Stimulated activated CD8-positive, alpha-beta memory T cell treated with anti-CD3 and anti-CD28 coated beads, Interleukin-2, amount 100 ng/mL, for 1 hour (primary cell): ENCODE measurements at places on chromosomes 5 and 9.

GRCh38 chr5:132788990-132789886 is 12.2 kb upstream of the SEPTIN8 start:
- DNase-seq = no peak

DNA sequence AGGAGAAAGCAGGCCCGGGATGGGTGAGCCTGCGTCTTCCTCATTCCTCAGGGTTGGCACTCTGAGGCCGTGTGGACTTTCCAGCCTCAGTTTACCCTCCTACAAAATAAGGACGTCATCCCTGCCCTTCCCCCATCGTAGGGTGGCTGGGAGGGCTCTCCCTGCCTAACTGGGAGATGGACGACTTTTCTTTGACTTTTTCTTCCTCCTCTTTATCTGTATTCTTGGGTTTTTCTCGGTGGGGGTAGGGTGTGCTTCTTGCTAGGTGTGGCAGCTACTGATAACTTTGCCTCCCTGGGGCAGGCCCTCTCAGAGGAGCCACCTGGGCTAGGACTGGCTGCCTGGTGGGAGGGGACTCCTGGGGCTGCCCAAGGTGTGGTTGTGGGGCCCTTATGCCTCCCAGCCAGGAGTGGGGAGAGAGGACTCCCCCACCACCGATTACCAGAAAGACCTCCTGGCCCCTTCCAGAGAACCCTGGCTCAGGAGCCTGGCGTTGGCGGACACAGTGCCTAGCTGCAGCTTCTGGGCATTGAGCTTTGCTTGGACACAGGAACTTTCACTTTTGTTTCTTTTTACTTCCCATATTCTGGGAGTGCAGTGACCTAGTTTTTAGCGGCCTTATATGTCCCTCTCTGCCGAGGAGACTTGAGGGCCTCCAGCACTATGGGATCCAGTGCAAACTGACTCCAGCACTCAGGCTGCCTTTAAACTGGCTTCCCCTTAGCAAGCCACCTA is 6.1 kb downstream of the GLIPR2 start:
- no peak for DNase-seq

DNA sequence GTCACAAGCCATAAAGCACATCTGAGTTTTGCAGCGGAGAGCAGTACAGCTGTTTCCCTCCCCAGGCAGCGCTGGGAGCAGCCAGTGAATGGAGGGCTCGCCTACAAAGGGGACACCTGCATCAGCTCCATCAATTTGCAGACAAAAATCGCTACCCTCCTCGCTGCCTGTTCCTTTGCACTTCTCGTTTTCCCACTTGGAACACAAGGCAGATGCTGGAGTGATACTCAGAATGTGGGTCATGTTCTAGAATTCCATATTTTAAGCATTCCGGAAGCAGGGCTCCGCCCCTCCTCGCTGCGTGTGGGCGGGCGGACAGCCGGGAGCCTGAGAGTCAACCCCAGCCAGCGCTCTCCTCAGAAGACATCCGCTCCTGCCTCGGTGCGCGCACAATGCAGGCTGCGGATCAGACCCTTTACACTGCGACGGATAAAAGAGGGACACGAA is 92.1 kb downstream of the LMNB1 start:
- DNase-seq = no peak

GRCh38 chr5:167049043-167049663 is 1242.3 kb upstream of the WWC1 start:
- no peak for DNase-seq

DNA sequence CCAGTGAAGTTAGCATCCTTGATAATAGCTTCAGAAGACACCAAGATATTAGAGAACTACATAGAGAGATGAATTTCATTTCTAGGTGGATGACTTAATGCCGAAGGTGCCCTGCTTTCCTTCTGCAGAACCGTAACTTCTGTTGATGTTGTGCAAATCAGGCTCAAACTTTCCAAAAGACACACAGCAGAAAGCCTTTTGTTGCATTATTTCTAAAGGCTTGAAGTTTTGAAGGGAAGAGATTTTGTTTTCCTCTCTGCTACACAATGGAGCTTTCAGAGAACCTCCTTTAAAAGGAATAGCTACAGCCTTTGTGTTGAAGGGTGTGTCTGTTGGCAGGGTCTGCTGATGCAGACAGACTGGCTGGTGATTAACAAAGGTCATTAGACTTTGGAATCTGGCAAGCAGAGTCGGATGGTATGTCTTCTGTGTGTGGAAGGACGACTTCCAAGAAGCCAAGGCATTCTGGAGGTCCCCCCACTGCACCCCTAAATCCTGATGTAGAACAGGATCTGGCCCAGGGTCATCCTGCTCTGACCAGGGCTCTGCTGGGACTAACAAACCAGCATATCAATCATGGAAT is 57.8 kb downstream of the ZNF462 start:
- DNase-seq = no peak

GRCh38 chr9:31745468-31745867 is 639.0 kb upstream of the ACO1 start:
- DNase-seq = no peak

DNA sequence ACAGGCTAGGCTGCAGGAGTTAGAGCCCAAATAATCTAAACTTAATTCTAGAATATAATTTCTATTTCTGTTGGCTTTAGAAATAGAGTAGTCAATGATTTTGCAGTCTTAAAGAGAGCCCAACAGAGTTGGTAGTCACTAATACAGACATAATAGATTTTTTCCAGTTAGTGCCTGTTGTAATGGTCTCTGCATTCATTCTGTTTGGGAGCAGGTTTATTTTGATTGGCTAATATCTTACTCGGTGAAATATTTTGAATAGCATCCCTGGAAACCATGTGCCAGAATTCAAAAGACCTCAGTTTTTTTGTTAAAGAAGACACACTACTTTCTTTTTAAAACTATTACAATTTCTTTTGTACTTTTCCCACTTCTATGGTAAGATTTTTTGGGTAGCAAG is 107.2 kb downstream of the RASGRF2 start:
- no peak for DNase-seq

GRCh38 chr9:36074870-36075532 is 38.3 kb downstream of the RECK start:
- DNase-seq = no peak

- no peak for DNase-seq
Observed at GRCh38 chr5:120139039-120139438, 325.1 kb upstream of the PRR16 start.

DNA sequence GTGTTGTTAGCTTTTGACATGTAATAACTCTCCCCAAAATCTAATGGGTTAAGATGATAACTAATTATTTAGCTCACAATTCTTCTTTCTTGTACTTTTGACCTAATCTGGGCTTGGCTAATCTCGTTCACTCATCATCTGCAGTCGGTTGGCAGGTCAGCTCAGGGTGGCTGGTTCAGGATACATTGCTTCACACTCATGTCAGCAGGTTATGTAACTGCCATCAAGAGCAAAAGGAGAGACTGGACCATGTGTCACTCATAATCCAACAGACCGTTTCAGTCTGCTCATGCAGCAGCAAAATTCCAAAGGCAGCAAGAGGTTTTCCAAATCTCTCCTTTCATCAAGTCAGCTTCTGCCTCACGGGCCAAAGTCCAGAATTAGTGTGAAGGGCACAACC is 998.4 kb upstream of the CTNND2 start:
- DNase-seq = no peak

DNA sequence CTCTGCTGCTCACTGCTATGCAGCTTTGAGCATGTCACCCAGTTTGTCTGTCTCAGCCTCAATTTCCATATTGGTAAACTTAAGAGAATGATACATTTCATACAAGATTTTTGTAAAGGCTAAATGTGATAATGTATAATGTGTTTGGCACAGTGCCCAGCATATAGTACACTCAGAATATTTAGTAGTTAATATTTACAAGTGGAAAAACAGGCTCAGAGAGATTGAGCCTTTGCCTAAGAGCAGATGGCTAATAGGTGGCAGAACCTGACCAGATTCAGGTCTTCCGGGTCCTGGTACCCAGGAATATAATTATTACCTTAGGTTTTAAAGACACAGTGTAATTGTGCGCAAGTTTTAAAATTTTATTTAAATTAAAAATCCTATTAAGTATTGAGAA is 46.8 kb upstream of the KIAA1958 start:
- DNase-seq = no peak

DNA sequence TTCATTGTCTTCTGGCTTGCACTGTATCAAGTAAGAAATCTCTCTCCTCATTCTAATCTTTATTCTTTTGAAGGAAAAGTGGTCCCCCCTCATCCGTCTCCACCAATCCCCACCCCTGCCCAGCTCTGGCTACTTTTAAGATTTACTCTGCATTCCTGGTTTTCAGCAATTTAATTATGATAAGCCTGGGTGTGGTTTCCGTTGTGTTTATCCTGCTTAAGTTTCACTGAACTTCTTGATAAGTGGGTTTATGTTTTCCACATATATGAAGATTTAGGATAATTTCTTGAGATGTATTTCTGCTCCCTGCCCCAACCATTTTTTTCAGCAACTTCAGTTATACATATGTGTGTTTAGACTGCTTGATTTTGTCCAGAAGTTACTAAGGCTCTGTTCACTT is 46.5 kb downstream of the PTBP3 start:
- DNase-seq = no peak

DNA sequence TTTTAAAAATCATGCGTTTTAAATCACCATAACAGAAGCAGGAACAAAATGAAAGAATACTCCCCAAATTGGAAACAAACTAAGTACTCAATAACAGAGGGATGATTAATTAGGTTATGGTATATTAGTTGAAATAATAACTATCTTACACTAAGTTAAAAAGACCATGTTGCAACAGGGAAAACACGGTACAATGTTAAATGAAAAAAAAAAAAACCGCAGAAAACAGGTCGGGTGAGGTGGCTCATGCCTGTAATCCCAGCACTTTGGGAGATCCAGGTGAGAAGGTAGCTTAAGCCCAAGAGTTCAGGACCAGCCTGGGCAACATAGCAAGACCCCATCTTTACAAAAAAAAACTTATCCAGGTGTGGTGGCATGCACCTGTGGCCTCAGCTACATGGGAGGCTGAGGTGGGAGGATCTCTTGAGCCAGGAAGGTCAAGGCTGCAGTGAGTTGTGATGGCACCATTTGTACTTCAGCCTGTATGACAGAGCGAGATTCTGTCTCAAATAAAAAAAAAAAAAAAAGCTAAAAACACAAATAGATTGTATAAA is 2.4 kb upstream of the PTPN3 start:
- no peak for DNase-seq

DNA sequence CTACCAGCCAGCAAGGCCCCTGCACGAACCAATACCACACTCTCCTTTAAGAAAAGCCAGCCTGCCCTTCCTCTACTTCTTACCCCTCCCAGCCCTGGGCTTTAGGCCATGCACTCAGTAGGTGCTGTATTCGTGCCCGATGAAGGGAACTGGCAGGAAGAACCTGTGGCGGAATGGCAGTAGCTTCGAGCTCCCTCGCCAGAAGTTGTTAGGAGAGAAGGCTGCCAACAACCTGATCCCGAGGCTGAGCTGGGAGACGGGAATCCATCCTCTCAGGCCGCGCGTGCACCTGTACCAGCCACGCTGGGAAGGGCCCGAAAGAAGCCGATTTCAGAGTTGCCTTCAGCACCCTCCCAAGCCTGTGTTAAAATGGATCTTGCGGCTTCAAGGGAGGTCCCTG is 45.3 kb upstream of the AKNA start:
- DNase-seq = no peak

DNA sequence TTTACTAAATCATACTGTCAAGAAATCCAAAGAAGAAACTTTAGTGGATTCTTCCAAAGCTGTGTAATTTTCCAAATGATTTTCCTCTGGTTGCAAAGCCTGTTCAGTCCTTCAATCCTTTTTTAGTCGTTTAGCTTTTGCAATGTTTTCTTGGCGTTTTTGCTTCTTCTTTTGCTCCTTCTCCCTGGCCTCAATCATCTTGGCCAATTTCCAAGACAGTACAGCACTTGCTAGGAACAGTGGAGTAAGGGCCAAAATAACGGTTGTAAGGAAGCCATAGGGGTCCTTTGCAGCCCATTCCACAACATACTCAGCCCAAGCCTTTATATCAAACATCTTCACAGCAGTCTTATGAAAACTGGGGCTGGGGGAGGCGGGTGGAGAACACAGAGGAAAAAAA is 2.4 kb downstream of the SMIM15 start:
- no peak for DNase-seq

DNA sequence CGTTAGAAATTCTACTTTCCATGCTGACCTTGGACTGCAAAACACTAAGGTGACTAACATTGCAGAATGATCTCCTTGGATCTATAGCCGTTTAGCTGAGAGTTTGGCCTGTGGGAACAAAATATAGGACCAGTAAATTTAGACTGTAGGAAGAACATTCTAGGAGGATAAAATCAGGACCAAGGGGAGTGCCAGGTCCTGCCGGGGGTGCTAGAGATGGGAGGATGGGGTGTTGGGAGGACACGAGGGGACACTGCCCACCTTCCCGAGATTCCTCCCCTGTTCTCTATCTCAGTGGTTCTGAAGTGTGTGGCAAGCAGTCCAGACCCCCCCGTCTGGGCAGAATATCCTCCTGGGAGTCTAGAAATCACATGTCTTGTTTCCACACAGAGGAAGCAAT is 445.2 kb downstream of the ZSWIM6 start:
- no peak for DNase-seq

DNA sequence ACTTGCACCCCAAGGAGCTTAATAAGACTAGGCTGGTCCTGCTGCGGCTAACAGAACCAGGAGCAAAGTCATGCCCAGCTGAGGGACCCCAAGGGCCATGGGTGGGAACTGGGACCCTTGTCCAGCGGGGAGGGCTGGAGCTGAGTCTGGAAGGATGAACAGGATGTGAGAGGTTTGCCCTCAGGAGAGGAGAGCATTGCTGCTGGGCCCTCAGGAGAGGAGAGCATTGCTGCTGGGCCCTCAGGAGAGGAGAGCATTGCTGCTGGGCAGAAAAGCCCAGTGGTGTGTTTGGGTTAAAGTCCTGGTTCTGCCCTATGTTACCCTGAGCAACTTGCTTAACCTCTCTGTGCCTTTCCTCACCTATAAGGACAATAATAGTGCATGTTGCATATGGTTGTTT is 125.8 kb downstream of the MACROH2A1 start:
- no peak for DNase-seq

DNA sequence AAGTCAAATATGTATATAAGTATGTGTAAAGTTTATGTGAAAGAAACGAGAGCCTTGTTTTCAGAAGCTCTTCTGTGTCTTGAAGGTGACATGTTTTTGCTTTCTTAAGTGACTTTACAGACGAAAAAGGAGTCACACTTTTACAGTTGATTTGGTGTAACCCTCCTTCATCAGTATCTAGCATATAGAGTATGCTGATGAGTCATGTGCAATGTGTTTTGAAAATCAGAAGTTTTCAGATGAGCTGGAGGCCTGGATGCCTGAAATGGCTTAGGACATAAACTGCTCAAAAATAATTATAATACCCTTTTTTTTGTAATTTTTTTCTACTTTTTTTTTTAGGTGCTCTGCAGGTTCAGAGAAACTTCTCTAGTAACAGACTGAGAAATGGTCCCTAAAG is 209.5 kb downstream of the CD180 start:
- no peak for DNase-seq
